SW 1271 (cell line): ENCODE measurements at places on chromosomes 1 and 21.
A peak's percentile ranks its signal among the peaks of the same experiment; 100 is the strongest.

DNA sequence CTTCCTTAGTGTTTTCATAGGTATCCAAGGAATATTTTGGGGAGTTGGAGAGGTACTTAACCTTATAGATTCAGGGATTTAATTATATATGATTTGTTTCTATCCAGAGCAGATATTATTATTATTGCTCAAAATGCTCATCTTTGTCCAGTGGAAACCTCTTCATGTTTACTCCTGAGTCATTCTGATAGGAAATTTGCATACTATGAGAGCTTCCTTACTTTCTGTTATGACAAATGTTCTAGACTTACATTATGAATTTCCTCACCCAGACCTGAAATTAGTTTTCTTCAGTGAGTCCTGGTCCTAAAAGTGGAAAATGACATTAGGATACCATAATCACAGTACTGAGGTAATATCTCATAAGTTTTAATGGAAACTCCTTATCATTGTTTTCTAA lies 57.5 kb upstream of the PLPPR5 start:
- DNase-seq: no peak

DNA sequence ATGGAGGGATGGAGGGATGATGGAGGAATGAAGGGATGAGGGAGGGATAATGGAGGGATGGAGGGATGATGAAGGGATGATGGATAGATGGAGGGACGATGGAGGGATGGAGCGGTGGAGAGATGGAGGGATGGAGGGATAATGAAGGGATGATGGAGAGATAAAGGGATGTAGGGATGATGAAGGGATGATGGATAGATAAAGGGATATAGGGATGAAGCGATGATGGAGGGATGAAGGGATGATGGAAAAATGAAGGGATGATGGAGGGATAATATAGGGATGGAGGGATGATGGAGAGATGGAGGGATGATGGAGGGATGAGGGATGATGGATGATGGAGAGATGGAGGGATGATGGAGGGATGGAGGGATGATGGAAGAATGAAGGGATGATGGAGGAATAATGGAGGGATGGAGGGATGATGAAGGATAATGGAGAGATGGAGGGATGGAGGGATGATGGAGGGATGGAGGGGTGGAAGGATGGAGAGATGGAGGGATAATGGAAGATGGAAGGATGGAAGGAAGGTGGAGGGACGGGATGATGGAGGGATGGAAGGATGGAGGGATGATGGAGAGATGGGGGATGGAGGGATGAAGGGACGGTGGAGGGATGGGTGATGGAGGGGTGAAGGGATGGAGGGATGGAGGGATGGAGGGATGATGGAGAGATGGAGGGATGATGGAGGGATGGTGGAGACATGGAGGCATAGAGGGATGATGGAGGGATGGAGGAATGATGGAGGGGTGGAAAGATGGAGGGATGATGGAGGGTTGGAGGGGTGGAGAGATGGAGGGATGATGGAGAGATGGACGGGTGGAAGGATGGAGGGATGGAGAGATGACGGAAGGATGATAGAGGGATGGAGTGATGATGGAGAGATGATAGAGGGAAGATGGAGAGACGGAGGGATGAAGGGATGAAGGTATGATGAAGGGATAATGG lies 62.0 kb downstream of the KCNAB2 start:
- DNase-seq: no peak

DNA sequence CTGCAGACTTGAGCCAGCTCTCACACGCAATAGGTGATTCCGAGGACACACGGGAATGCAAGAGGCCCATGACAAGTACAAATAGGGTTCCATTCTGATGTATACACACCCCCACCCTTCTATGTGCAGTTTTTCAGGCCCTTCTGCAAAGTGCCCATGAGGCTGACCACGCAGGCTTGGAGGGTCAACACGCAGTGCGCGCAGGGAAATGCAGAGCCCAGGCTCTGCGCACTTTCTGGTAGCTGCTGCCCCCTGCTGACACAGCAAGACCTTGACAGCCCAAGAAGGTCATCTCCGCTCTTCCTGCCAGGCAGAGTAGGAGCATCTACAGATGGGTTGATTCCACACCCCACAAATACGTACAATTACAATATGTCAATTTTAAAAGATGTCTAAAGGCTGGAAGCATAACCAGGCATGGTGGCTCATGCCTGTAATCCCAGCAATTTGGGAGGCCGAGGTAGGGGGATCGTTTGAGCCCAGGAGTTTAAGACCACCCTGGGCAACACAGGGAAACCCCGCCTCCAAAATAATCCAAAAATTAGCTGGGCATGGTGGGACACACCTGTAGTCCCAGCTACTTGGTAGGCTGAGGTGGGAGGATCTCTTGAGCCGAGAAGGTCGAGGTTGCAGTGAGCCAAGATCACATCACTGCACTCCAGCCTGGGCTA lies 18.5 kb downstream of the SH3BP5L start:
- peak; percentile 38 for DNase-seq

GRCh38 chr1:247357781-247358211 lies 26.1 kb upstream of the ZNF496 start:
- DNase-seq: no peak

- DNase-seq: no peak
These were observed 9.0 kb downstream of the LRRC47 start for GRCh38 chr1:3787349-3787715.

DNA sequence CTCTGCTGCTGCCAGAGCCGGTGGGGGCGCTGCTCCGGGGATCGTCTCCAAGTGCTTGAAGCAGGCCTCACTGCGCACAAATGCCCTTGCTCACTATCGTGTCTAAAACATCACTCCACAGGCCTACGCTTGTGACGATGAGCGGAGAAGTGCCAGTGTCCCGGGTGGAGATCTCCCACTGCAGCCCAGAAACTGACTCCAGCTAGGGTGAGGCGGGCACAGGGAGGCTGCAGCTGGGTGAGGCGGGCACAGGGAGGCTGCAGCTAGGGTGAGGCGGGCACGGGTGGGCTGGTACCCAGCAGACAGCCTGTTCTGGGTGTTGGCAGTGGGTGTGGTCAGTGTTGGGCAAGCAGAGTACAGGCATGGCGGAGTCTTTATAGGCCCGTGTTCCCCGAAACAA lies 22.7 kb upstream of the PDXK start:
- no peak for DNase-seq

GRCh38 chr1:56397409-56397808 lies 182.0 kb downstream of the PLPP3 start:
- no peak for DNase-seq

- no peak for DNase-seq
These were observed 36.6 kb downstream of the TMEM50B start for GRCh38 chr21:33443194-33443593.
